ENCODE measurements at places on chromosomes 13 and 19. TPM values are rescaled to one million over a fixed set of nuclear protein-coding genes. Genes with fewer than 3 reads are reported as not detected.
A peak's percentile ranks its signal among the peaks of the same experiment; 100 is the strongest.

DNA sequence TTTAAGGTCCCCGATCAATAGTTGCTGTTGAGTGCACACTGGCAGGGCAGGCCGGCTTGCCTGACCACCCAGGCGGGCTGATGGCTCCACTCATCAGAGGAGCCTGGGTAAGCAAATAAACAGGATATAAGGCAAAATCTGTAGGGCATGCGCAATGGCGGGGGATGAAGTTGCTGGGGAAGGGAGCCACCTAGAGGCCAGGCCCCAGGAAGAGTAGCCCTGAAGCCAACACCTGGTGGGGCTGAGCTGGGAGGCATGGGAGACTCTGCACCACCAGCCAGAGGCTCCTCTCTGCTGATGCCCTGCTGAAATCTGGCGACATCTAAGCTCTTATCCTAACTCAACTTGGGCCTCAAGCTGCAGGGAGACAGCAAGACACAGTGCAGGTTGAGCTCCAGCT lies 324.3 kb downstream of the ZNF536 start:
- H3K27ac ChIP-seq, result no peak overlapping the region
- no peaks in the 10 kb centered on the region for H3K27me3 ChIP-seq
- H3K4me3 ChIP-seq, result no peak overlapping the region

GRCh38 chr19:41621226-41621625 lies 5.6 kb downstream of the CEACAM4 start:
- no peak overlapping the region for H3K27ac ChIP-seq
- H3K4me3 ChIP-seq, result no peak overlapping the region
- H3K36me3 ChIP-seq, result no peaks in the 10 kb centered on the region
- no peak for DNase-seq
- no peaks in the 10 kb centered on the region for H3K27me3 ChIP-seq
- peaks cover 2% of the 10 kb centered on the region for H3K4me1 ChIP-seq

GRCh38 chr13:111330066-111330610 lies 9.7 kb downstream of the TEX29 start:
- H3K27me3 ChIP-seq, result no peaks in the 10 kb centered on the region
- no peak overlapping the region for H3K27ac ChIP-seq
- no peak for DNase-seq
- no peaks in the 10 kb centered on the region for H3K36me3 ChIP-seq

GRCh38 chr13:98508280-98508679 lies 68.6 kb downstream of the STK24 start:
- peak overlapping the region; percentile 54 for H3K27ac ChIP-seq
- H3K27me3 ChIP-seq, result no peaks in the 10 kb centered on the region
- peaks cover 52% of the 10 kb centered on the region for H3K4me1 ChIP-seq
- no peak for DNase-seq

DNA sequence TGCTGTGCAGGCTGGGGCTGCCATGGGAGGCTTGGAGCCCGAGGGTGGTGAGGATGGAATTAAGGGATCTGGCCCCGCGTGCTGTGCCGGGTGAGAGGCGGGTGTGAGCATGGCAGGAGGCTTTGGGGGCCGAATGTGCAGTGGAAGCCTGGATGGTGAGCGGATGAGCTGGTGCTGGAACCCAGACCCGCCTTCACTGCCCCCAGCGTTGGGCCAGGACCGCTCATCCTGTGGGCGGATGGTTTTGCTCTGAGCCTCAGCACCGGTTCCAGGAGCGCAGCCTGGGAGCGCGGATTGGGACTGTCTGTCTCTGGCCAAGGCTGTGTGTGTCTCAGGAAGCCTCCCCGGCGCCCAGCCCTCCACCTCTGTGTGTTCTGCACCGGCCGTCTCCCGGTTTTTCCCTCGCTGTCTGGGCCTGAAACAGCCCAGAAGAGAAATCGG lies 16.7 kb downstream of the KDM4B start:
- no peaks in the 10 kb centered on the region for H3K36me3 ChIP-seq
- H3K27me3 ChIP-seq, result no peaks in the 10 kb centered on the region
- no peak for DNase-seq
- H3K4me3 ChIP-seq, result no peak overlapping the region
- no peak overlapping the region for H3K27ac ChIP-seq

DNA sequence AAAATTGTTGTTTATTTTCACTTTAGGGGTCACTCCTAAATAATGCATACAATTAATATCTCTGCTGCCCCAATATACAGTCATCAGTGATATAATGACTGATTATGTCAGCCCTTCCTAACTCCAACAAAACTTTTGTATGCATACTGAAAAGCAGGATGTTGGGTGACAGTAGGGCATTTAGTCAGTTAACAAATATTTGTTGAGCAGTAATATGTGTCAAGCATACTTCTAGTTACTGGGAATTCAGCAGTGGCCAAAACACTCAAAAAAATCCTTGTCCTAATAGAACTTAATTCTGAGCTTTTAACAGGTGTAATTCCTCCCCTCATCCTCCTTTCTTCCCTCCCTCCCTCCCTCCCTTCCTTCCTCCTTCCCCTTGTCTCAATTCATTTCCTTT lies 560.7 kb upstream of the KLHL1 start:
- no peaks in the 10 kb centered on the region for H3K36me3 ChIP-seq
- no peaks in the 10 kb centered on the region for H3K4me1 ChIP-seq
- H3K27me3 ChIP-seq, result no peaks in the 10 kb centered on the region
- no peak overlapping the region for H3K4me3 ChIP-seq
- DNase-seq, result no peak

DNA sequence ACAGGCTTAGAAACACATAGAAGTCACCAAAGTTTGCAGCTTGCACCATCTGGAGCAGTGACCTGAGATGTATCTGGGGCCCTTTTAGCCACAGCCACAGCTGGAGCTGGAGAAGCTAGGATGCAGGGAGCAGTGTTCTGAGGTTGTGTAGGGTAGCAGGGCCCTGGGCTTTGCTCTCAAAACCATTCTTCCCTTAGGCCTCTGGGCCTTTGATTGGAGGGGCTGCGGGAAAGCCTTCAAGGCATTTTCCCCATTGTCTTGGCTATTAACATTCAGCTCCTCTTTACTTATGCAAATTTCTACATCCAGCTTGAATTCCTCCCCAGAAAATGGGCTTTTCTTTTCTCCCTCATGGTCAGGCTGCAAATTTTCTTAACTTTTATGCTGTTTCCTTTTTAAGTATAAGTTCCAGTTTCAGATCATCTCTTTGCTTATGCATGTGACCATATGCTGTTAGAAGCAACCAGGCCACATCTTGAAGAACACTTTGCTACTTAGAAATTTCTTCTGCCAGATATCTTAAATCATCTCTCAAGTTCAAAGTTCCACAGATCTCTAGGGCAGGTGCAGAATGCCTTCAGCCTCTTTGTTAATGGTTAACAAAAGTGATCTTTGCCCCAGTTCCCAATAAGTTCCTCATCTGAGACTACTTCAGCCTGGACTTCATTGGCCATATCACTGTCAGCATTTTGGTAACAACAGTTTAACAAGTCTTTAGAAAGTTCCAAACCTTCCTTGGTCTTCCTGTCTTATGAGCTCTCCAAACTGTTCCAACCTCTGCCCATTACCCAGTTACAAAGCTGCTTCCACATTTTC lies 48.5 kb downstream of the NBEA start:
- H3K4me3 ChIP-seq, result no peak overlapping the region
- H3K4me1 ChIP-seq, result no peaks in the 10 kb centered on the region
- H3K27me3 ChIP-seq, result no peaks in the 10 kb centered on the region

DNA sequence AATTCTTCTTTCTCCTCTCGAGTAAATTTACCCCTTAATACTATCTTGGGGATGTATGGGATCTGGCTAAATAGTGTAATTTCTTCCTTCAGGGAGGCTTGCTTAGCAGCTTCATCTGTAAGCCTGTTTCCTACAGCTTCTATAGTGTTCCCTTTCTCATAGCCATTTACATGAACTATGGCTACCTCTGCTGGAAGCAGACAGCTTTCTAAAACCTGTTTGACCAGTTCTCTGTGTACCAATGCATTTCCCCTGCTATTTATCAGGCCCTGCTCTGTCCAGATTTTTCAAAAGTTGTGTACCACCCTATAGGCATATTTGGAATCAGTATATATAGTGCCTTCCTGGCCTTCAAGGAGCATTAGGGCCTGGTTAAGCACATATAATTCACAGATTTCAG lies 113.6 kb upstream of the PCDH9 start:
- DNase-seq, result no peak
- no peaks in the 10 kb centered on the region for H3K27me3 ChIP-seq
- H3K36me3 ChIP-seq, result no peaks in the 10 kb centered on the region
- H3K4me3 ChIP-seq, result no peak overlapping the region

The KXD1 gene
- 71.1 TPM for total RNA-seq

The TRAPPC2B gene
- 2.6 TPM for total RNA-seq

All from body of pancreas (tissue), 4 donors.